ENCODE measurements at places on chromosomes 6 and 20. TPM values are rescaled to one million over a fixed set of nuclear protein-coding genes. Genes with fewer than 3 reads are reported as not detected.

DNA sequence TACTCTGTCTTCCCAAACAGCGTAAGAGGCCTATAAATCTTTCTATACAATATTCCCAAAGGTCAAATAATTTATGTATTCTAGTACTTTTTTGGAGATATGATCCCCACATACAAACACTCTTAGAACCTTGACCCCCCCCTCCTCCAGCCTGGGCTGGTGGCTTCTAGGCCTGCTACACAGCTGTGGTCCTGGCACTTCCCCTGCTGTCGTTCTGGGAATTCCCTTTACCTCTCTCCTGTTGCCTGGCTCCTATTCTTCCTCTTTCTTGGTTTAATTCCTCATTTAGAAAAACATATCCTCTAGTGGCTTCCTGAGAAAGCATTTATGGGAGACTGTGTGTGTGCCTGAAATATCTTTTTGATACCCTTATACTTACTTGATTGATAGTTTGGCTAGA lies 4.1 kb upstream of the TXLNB start:
- DNase-seq, result peak; percentile 12

- peak; percentile 27 for DNase-seq
Observed at GRCh38 chr6:46933751-46934150, 12.0 kb upstream of the ADGRF5 start.

DNA sequence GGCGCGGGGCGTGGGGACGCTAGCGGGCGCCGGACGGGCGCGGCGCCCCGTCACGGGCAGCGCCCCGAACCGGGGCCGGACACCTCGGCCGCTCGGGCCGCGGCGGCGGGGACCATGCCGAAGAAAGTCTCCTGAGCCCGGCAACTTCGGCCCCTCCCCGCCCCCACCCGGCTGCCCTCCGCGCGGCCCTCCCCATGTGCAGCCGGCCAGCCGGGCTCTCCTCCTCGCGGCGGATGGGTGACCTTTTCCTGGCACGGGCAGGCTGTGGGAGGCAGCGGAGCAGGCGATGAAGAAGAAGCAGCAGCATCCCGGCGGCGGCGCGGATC lies 278 bp downstream of the UST start:
- DNase-seq, result no peak

DNA sequence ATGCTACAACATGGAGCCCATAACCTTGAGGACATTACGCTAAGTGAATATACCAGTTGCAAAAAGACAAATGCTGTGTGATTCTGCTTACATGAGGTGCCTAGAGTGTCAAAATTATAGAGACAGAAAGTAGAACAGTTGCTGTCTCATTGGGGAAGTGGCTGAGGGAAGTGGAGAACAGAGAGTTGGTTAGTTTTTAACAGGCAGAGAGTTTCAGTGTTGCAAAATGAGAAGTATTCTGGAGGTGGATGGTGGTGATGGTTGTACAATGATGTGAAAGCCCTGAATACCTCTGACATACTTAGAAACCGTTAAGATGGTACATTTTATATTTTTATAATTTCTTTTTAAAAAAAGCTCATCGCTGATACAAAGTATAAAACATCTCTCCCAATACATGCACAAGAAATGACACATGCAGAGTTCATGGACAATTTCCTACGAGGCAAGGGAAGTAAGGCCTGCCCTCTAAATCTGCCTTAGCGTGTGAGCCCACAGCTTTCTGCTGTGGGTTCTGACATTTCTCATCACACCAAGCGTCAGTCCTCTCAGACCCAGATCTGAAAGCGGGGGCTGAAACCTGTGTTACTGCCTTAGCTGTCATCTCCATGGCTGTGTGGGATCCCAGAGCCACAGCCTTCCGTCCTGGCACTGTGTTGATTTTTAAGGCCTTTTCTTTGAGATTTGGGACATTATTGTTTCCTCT lies 126.0 kb downstream of the RNASET2 start:
- DNase-seq, result no peak

GRCh38 chr6:89610149-89610642 lies 28.4 kb downstream of the LYRM2 start:
- DNase-seq, result peak; percentile 59

DNA sequence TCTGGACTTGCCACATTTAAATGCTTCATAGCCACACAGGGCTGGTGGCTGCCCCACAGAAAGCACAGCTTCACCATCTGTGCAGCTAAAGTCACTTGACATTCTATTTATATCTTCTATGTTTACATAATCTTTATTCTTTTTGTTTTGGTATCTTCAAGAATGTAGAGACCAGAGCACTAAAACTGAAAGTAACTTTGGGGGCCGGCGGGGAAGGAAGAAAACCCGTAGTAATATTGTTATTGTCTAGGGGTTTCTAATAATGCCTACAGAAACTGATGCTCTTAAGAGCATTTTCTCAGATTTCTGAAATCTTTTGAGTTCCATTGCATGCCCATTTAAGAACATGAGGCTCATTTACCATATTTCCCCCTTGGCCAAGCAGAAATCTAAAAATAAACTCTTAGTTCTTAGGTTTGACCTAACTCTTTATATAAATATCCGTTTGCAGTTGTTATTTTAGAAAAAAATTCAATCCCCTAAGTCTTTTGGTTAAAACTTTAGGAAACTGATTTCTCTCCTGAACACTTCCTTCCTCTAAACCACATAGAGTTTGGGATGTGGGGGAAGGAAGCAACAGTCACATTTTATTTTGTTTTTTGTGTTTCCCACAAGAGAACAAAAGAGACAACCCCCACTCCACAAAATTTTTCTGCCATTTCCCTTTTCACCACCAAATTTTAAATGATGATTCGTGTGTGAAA lies 207.6 kb downstream of the OGFRL1 start:
- peak; percentile 35 for DNase-seq

DNA sequence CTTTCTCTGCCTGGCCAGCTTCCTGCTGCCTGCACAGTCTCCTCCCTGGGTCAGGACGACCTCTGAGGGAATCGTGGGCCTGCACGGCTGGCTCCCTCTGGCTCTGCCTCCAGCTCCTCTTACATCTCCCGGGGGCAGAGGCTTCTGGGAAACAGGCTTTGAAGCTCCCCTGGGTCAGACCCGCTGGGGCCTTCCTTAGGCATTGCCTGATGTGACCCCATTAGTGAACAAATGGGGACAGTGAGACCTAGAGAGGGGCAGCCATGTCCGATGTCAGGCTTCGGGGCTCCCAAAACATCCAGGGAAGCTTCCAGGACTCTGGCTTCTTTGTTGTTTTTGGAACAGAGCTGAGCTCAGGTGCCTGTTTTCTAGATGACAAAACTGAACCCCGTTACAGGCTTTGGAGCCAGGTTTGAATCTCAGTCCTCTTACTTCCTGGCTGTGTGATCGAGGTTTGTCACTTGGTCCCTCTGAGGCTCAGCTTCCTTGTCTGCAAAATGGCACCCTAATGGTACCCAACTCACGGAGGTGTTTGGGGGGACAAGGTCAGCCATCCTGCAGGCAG lies 94.3 kb downstream of the CEBPB start:
- DNase-seq, result no peak

DNA sequence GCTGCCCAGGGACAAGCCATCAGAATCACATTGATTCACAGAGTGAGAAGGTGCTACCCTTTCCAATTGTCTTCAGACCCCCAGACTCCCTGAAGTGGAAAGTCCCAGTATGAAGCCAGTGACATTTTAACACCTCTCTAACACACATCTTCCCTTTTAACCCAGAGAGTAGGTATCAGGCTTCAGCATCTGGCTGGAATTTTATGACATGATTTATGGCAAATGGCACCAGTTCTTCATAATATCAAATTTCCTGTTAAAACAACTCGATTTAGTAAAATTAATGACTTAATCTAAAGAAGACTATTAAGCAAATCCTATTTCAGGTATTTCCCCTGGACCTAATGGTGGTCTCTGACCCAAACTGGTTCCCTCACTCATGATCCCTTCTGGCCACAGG lies 25.0 kb downstream of the KCNB1 start:
- DNase-seq, result no peak

TRIM10 gene
- not detected for total RNA-seq

CALHM4 gene
- total RNA-seq, result 0.13 TPM

FILIP1 gene
- total RNA-seq, result 3.8 TPM
